ENCODE measurements at places on chromosomes 6 and 20.

DNA sequence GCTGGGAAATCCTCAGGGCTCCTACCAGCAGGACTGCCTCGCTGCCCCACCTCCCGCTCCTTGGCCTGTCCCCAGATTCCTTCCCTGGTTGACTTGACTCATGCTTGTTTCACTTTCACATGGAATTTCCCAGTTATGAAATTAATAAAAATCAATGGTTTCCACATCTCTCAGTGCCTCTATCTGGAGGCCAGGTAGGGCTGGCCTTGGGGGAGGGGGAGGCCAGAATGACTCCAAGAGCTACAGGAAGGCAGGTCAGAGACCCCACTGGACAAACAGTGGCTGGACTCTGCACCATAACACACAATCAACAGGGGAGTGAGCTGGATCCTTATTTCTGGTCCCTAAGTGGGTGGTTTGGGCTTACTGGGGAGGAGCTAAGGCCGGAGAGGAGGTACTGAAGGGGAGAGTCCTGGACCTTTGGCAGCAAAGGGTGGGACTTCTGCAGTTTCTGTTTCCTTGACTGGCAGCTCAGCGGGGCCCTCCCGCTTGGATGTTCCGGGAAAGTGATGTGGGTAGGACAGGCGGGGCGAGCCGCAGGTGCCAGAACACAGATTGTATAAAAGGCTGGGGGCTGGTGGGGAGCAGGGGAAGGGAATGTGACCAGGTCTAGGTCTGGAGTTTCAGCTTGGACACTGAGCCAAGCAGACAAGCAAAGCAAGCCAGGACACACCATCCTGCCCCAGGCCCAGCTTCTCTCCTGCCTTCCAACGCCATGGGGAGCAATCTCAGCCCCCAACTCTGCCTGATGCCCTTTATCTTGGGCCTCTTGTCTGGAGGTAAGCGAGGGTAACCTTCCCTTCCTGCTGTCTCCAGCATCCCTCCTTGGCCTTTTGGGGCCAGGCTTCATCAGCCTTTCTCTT lies at the start of gene CFB:
Gene CFB, plus strand, starts transcription at position 589 of the 863 bp plus-strand sequence. Its CDS starts 127 bp downstream, at position 716.
- no peak for DNase-seq

- DNase-seq = no peak
Measured at GRCh38 chr20:7195704-7196103, 428.2 kb downstream of the BMP2 start.

- DNase-seq = no peak
Measured at GRCh38 chr6:136134751-136135150, 115.4 kb downstream of the MTFR2 start.

DNA sequence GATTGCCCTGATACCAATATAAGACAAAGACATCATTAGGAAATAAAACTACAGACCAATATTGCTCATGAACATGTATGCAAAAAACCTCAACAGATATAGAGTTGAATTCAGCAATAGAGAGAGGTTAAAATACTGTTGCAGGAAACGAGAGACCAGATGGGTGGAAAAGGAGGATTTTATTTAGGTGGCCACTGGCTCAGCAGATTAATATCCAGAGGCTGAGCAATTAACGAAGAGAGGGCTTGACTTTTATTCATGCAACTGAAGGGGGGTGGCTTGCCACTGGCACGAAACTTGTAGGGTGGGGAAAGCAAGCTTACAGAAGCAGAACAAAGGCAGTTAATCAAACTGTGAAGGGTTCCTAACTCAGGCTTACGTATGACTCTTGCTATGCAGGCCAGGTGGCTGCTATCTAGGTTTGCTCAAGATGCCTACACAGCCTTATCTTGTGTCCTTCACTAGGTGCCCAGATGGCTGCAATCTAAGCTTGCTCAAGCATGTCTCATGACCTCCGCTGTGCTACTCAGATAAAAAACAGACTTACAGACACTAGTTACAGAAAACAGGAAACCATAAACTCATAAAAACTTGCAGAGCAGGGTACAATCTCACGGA lies 126.4 kb downstream of the MMUT start:
- DNase-seq = no peak

GRCh38 chr6:43500921-43501320 lies 9.2 kb downstream of the LRRC73 start:
- DNase-seq = no peak

GRCh38 chr20:19327401-19327800 lies 115.0 kb downstream of the SLC24A3 start:
- DNase-seq = no peak

DNA sequence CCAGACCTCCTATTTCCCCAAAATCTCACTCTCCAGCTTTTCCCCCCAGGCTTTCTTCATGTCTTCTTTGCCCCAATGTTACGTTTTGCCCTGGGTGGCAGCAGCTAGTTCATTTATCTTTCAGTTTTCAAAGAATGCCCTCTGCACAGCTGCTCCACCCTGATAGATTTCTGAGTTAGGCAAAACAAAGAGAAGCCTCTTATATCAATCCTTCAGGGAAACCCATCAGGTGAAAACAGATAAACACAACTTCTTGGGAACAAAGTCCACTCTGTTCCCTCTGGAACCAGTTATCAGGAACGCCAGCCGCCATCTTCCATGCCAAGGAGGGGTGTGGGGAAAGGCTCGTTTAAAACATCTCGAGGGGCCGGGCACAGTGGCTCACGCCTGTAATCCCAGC lies 34.0 kb downstream of the ZBTB9 start:
- DNase-seq = no peak

DNA sequence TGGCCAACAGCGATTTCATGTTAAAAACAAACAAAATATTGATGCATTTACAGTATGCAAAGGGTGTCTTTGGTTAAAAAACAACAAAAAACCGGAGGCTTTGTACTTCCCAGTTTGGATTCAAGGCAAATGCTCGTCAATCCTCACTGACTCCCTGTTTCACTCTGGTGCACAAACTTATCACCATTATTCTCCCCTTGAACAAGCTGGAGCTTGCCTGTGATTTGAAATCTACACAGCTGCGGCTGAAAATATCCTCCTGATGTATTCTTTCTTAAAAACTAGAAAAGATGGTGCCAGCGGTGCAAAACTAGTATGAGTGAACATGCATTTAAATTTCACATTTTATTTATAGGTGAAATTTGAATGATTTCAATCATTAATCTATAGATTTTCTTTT lies 3.3 kb downstream of the PERP start:
- no peak for DNase-seq

DNA sequence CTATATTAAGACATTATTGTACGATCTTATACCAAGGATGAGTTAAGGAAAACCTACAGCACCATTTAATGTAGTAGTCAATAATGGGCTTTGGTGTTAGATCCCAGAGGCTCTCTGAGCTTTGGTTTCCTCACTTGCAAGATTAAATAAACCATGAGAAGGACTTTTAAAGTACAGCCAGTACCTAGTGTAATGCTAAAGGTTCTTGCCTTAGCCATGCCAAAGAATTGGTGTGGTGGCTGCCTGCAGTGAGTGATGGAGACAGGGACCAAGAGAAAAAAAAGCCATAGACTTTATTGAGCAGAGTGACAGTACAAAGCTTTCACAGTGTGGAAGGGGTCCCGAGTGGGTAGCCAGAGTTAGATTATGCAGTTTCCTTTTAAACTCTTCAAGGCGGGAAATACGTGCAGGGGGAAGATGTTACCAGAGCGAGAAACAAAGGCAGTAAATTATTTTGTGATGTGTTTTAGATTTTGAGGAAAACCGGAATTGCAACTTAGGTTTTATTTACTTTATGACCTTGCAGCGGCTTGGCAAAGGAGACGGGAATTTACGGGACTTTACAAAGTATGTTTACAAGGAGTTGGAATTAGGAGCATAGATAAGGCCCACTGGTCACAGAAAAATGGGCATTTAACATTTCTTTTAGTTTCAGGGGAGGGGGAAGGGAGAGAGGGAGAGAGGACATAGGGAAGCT lies 100.4 kb downstream of the MYO6 start:
- no peak for DNase-seq

- no peak for DNase-seq
Measured at GRCh38 chr20:53699085-53699674, 105.5 kb upstream of the ZNF217 start.

GRCh38 chr20:34374209-34374760 lies 11.2 kb downstream of the ITCH start:
- DNase-seq = no peak

DNA sequence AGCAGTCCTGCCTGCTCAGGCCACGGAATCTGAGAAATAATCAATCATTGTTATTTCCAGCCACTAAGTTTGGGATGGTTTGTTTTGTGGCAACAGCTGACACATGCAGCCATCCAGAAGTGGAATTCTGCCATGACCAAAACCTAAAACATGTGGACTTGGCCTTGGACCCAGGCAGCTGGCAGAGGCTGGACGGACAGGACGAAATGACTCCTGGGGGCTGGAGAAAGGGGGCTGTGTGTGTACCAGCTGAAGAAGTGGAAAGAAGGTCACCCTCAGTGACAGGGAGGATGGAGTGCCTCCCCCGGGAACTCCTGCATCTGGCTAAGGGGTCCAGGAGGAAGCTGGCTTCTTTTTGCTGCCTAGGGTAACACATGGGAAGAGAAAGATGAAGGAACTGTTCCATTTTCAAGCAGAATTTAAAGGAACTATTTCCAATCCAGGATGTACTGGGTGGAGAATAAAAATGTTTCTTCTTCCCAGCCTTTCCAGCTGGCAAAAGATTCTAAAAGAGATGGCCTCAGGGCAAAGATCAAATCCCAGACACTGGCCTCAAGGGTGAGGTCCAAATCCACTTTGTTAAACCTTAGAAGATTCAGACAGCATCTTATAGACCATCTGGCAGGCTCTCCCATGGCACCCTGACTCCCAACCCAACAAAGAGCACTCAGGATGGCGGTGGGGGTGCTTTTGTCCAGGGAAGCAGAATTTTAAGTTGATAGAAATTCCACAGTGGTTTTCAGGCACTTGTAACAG lies 14.3 kb downstream of the SERPINB6 start:
- no peak for DNase-seq

GRCh38 chr6:105369145-105369544 lies 33.7 kb downstream of the PREP start:
- no peak for DNase-seq

DNA sequence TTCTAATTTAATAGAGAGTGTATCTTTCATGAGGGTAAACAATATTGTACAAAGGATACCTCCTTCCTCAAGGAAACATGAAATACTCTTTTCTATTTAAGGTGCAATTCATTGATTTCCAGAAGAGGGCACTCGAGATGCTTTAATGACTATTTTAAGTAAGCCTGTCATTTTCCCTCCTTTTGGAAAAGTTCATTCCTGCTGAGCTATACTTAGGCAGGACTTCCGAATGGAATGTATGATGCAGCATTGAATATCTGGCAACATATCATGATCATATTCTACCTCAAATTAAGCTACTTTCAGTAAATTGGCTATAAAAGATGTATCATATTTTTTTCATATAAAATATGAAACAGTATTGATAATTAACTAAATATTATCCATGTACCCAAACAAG lies 5.0 kb downstream of the DST start:
- no peak for DNase-seq

Data from activated T-cell treated with anti-CD3 and anti-CD28 coated beads, Interleukin-2, amount 50 U/mL, for 1 hour (primary cell).